ENCODE measurements at places on chromosomes 11 and 22.

GRCh38 chr11:8056810-8057463, 24.1 kb upstream of the TUB start:
- DNase-seq = no peak

DNA sequence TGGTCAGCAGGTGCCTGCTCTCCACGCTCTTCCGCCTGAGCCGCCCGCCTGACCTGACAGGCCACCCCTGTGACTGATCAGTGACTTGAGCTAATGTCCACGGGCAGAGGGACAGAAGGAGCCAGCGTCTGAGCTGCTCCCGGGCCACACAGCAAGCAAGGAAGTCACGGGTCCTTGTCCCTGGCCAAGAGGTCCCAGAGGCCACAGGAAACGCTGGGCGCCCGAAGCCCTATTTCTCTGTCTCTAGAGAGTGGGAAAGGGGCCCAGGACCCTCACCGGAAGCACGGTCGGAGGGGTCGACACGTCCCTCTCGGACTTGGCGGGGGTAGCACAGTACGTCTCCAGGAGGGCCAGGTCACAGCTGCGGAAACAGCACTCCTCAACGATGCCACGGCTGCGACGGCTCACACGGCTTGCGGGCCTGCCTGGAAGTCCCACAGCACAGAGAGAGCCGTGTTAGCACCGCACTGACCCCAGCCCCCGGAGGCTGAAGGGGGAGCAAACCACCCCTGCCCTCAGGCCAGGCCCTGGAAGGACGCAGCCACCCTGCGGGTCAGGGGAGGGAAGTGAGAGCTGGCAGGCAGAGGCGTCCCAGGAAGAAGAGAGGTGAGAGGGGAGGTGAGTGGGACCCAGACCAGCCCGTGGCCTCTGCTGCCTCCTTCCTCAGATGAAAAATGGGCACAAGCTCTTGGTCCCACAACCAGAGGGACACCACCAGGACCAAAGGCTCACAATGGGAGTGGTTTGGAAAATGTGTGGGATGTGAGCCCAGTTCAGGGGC, 5.8 kb downstream of the IGF2 start:
- no peak for DNase-seq

GRCh38 chr11:33598426-33599069, 102.1 kb downstream of the C11orf91 start:
- DNase-seq = peak; percentile 59

- DNase-seq = no peak
These were observed 59.2 kb downstream of the NFAM1 start for GRCh38 chr22:42372976-42373375.

- peak; percentile 44 for DNase-seq
These were observed 4.7 kb downstream of the ACY3 start for GRCh38 chr11:67645521-67646461.

DNA sequence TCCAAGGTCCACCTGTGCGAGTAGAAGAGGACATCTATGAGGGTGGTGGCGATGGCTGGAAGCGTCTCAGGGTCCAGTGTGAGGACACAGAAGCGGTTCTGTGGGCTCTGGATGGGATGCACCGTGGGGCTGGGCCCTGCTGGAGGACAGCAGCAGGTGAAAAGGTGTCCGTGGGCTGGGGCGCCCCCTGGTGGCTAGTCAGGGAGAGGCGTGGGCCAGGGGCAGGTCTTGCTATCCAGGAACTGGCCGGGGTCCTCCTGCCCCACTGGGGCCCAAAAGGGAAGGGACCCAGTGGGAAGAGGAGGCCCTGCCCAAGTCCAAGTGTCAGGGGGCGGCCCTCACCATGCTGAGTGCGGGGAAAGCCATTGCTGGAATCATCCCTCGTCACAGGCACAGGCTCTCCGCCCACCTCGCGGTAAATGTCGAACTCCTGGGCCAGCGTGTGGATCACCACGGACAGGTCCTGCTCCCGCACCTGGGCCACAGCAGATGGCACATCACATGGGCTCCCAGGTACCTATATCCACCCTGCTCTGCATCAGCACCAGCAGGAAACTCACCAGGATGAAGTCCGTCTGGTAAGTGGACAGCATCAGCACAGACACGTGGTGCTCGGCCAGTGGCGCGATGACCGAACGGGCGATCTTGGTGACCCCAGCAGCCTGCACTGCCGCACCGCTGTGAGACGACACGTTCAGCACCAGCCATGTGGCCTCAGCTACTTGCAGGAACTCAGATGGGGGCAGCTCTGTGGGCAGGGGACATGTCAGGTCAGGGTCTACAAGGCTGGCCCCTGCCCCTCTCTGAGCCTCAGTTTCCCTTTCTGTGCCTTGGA, 2.3 kb downstream of the CASTOR1 start:
- peak; percentile 88 for DNase-seq

- DNase-seq = no peak
These were observed 1.5 kb downstream of the EMID1 start for GRCh38 chr22:29207243-29207550.

DNA sequence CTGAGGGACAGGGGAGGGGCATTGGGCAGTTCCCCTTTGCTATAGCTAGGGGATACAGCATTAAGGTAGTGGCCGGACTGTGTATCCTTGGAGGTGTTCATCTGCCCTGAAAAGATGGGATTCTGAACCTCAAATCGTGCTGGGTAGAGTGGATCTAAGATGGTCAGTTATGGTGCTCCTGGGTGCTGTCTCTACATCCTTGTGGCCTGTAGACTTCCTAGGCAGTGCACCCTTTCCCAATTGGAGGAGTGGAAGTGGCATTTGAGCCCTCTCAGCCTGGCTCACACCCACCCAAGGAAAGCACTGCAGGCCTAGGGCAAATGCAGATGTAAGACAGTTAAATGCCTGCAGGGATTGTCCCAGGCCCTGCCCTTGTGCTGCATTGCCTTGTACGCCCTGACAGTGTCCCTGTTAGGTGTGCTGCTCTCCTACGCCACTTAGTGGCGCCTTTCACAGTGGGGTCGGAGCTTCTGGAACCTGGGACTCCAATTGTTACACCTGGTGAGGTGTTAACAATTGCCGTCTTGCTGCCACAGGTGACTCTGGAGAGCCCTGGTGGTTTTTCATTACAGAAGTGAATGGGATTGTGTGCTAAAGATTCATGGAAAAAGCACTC, 35.0 kb downstream of the PPFIBP2 start:
- peak; percentile 75 for DNase-seq

- no peak for DNase-seq
These were observed 107.3 kb downstream of the RPL27A start for GRCh38 chr11:8789864-8790263.

Measured in iPS-NIHi11 (cell line).